ENCODE measurements at places on chromosomes 7 and 10. TPM values are rescaled to one million over a fixed set of nuclear protein-coding genes. Genes with fewer than 3 reads are reported as not detected.

The SLC13A1 gene
- total RNA-seq = not detected

The CRYGN gene
- not detected for total RNA-seq

The HELLS gene
- total RNA-seq = 14.6 TPM

The ARMC3 gene
- total RNA-seq = not detected

The DLX6 gene
- not detected for total RNA-seq

The FOXP2 gene
- total RNA-seq = 10.4 TPM

The DGKB gene
- total RNA-seq = 2.1 TPM

The GCK gene
- 2.1 TPM for total RNA-seq

The TEX47 gene
- total RNA-seq = not detected
